CD4-positive, alpha-beta T cell treated with Interleukin-12 subunit alpha and Interleukin-12 subunit beta, for 1 hour (primary cell): ENCODE measurements at places on chromosomes 1 and 21.

DNA sequence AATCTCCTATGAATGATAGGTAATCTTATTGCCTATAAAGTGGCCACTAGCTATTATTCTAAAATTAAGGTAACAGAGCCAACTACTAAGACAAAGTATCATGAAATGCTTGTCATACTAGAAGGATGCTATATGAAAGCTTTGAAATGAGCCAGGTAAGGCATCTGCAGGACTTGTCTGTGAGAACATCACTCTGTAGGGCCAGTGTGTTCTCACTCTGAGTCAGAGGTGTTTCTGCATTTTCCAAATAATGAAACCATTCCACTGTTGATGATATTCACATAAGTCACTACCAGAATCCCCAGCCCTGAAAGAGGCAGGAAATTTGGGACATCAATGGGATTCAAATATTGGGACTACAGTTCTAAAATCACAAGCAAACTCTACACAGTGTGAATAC, 25.8 kb upstream of the GBP5 start:
- DNase-seq, result no peak

DNA sequence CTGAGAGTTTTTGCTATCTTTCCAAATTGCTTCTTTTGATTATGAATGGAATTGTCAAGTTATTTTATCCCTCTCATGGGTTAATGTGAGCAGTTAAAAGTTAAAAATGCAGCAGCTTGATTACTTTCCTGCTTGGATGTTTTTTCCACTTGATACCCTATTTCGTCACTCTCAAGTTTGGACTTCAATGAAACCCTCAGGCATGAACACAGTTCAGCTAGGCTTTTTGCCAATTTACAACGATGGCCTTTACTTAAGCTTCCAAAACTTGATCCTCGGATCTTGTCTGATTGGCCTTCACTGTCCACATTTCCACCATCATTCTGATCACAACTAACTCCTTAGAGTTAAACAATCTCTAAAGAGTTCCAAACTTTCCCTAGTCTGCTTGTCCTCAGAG, 752.4 kb upstream of the PRMT6 start:
- DNase-seq, result no peak

DNA sequence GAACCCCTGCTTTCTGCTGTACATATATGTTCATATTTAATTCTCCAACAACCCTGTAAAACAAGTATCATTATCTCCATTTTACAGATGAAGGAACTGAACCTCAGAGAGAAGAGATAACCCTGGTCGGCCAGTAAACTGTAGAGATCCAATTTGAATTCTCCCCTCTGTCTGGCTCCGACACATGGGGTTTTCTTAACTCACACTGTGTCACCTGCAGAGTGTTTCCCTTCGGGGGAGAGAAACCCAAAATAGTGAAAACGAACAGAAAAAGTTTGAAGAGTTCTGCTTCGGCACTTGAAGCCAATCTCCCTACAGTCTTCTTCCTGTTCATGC, 17.4 kb upstream of the BCAR3 start:
- DNase-seq, result no peak

GRCh38 chr1:116203920-116204319, 92.7 kb downstream of the MAB21L3 start:
- DNase-seq, result no peak

DNA sequence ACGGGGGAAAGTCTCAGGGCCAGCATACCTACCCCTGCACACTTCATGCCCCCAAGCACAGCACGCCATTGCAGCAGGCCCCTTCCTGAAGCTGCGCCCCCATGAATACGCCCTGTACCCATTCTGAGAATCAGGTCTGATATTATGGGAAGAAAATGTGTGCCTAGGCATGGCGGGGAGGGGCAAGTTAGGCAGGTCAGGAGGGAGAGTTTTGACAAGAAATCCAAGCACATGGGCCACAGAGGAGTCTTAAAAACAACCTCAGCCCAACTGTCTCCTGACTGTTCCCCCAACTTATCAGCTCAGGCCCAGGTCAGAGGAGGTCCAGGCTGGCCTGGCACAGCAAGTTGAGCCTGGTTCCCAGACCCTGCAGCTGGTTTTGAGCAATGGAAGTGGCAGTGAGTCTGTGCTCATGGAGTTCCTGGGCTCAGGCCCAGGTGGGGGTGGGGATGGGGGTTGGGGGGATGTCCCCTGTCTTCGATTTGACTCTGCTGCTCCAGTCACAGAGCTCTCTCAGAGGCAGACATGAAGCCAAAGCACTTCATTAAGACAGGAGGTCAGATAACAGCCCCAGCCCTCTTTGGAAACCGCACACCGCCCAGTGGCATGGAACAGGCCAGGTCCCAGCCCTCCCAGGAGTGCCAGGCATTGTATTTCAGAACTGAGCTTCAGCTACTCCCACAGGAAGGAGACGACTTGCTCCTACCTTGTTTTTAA, 20.6 kb upstream of the BCAR3 start:
- no peak for DNase-seq

DNA sequence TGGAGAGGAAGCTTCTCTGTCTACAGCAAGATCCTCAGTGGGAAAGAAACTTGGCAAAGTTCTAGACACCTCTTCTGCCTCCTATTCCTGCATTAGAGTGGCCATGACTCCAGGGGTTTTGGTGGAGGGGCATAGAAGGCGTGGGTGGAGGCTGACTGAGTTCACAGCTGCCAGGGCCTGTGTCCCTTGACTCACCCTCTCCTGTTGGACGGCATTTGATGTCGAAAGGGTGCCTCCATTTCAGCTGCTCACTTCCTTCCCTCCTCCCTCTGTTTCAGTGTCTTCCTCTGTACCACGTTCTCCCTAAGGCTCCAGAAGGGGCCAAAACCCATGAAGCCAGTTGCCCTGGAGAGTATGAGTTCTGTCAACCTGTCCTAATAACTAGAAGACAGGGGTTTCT, 632 bp downstream of the TMEM79 start:
- no peak for DNase-seq

DNA sequence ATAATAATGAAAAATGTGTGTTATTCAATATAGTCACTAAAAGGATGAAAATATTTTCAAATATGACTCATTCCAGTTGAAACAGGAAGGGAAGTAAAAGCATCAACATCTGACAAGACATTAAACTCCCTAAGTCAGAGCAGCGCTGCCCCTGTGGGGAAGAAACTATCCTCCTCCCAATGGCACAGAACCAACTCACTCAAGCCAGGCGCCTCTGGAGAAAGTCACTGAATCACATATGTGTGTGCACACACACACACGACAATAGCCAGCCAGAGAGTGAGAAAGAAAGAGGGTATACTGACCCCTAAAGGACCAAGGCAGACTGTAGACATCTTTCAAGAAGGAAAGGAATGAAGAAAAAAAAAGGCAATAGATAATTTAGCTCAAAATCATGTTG, 126.9 kb downstream of the SETD4 start:
- DNase-seq, result no peak

DNA sequence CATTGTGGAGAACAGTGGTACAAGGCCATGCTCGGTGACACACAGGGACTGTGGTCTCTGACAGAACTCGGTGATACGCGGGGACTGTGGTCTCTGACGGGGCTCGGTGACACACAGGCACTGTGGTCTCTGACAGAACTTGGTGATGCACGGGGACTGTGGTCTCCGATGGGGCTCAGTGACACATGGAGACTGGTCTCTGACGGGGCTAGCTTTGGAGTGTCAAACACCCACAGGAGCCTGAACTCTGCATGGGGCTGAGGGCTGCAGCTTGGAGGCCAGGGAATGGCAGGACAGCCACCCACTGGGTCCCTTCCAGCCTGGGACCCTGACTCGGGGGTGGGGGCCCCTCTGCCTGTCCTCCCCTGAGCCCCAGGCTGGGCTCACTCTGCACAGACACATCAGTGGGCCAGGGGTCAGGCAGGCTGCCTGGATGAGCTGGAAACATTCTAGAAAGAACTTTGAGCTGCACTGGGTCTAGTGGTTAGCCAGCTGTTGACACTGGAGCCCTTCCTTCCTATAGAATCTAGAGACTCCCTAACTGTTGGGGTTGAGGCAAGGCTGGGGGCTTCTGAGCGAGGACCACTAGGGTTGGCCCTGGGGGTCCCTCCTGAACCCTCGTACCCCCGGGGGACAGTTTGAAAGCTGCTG, 49.8 kb downstream of the DISP3 start:
- DNase-seq, result no peak

GRCh38 chr1:217343907-217344306, 287.0 kb downstream of the GPATCH2 start:
- DNase-seq, result no peak

- no peak for DNase-seq
Measured at GRCh38 chr21:43751955-43752591, 24.0 kb downstream of the CSTB start.

GRCh38 chr1:173733912-173734311, 19.1 kb downstream of the KLHL20 start:
- DNase-seq, result no peak

- no peak for DNase-seq
Measured at GRCh38 chr1:107767156-107767582, 197.8 kb downstream of the VAV3 start.

DNA sequence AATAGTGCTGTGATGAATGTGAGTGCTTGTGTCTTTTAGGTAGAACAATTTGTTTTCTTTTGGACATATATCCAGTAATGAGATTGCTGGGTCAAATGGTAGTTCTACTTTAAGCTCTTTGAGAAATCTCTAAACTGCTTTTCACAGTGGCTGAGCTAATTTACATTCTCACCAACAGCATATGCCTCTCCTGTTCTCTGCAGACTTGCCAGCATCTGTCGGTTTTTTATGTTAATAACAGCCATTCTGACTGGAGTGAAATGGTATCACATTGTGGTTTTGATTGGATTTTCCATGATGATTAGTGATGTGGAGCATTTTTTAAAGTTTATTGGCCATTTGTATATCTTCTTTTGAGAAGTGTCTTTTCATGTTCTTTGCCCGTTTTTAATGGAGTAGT, 647.3 kb upstream of the ADAMTS5 start:
- DNase-seq, result no peak

- no peak for DNase-seq
Measured at GRCh38 chr1:160657250-160657781, 10.5 kb upstream of the SLAMF1 start.

DNA sequence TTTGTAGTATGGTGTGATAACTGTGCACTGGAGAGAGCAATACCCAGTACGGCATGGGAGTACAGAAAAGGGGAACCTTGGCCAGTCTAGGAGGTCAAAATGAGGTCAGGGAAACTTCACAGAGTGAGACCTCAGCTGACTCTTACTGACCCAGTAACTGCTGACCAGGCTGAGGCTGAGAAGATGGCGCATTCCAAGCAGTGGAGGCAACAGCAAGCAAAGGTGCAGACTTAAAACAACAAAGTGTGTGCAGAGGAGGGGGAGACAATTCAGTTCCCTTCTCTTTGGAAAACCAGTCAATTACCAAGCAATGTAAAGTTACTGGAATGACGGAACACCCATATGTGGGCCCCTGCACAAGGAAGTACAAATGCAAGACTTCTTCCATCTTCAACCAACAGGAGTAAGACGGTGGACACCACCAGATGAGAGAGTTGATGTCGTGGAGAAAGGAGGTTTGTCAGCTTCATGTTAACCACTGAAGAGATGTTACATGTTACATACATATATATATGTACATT, 54.6 kb upstream of the PRDX6 start:
- no peak for DNase-seq

GRCh38 chr1:116345843-116346242, 27.2 kb upstream of the ATP1A1 start:
- peak; percentile 79 for DNase-seq

DNA sequence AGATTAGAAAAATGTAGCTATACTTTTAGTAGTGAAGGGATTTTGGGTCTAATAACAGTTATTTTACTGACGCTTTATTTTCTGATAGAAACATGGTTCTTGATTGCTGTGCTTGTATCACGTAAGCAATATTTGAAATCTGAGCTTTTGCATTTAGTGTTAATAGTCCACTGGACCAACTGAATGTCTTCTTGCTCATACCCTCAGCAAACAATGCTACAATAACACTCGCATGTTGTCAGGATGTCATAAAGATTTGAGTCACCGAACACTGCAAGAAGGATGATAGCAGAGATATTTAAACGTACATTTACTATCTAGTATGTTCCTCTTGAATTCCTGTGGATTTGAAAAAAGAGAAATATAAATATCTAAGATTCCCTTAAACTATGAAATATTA, 7.5 kb downstream of the DYRK1A start:
- no peak for DNase-seq

DNA sequence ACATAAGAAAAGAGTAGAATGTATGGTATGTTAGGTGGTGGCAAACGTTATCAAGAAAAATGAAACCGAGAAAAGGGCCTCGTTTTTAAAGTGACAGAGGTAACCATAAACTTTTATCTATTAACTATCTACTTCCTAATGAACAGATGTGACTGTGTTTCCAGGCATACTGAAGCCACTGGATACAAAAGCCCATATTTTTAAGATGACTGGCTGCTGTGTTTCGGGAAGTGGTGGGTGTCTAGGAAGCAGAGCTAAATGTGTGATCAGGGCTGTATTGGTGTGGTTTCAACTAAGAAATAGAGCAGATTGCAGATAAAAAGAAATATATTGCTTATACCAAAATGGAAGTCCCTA, 71.8 kb downstream of the CHRM3 start:
- DNase-seq, result no peak

DNA sequence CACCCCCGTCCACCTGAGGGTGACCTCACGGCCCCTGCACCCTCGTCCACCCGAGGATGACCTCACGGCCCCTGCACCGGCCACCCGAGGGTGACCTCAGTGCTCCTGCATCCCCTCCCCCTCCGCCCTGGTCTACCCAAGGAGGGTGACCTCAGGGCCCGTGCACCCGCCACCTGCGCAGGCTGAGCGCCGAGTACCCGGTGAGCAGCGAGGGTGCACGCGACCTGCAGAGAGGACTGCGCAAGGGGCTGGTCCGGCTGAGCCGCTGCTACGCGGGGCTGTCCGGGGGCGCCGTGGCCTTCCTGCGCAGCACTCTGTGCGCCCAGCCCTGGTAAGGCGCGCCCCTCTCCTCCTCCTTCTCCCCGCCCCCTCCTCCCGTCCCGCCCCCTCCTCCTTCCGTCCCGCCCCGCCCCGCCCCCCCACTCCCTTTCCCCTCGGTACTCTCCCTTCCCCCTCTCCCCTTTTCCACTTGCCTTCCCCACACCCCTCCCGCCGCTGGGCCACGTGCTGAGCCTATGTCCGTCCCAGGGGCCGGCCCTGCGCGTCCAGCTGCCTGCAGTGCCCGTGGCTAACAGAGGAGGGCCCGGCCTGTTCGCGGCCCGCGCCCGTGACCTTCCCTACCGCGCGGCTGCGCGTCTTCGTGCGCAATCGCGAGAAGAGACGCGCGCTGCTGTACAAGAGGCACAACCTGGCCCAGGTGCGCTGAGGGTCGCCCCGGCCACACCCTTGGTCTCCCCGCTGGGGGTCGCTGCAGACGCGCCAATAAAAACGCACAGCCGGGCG, 28.4 kb downstream of the TRIM11 start:
- DNase-seq, result peak; percentile 64

DNA sequence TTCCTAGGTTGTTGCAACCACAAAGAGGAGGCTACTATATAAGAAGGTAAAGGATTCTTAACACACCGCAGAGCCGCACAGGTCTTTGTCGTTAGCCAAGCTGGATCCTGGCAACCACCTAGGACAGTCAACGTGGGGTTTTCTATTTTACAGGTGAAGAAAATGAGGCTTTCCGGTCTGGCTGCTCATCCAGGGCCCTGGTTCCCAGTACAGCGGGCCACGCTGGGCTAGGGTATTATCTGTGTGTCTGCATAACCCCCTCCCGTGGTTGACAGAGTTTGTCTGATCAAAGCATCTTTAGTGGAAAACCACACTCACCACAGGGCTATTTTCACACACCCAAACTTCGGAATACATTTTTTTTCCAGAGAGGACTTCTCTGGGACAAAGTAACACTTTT, 39.0 kb upstream of the PDE9A start:
- peak; percentile 67 for DNase-seq
